Mesenchymal stem cell (in vitro differentiated cells and primary cell): ENCODE measurements at places on chromosomes 5 and 9.

GRCh38 chr9:116157436-116158138, 4.0 kb downstream of the PAPPA start:
- DNase-seq, result peak; percentile 80

DNA sequence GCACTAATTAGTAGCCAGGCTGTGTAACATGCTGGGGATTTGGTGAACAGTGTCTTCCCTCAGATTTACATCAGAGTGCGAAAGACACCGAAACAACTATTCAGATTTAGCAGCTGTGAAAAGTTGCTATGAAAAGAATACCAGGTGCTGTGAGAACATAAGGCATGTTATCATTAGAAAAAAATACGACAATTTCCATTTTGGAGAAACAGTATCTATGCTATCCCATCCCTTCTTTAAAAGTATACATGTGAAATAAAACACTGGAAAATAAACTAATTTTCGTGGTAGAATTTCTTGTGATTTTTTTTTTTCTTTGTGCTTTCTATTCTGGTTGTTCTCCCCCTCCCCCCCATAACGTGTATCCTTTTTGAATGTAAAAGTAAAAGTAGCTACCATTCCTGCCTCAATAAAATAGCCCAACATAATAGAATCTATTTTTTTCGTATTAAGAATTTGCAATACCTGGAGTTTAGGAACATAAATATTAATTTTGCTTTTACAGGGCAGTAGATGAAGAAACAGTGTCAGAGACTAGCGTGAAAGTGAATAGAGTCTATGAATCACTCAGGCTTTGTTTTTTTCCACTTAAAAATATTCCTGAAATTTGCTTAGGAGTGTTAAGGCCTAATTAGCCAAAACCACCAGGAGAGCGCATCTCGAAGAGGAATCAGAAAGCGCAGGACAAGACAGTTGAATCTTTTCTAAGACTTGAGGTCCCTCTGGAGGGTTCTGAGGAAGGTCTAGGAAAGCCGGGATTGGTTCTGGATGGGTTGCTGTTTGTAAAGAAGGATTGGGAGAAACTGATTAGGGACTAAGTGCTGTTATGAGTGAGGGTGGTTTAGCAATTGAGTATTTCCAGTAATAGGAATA, 813 bp upstream of the SLU7 start:
- no peak for DNase-seq

- no peak for DNase-seq
These were observed 2023.6 kb upstream of the CDH6 start for GRCh38 chr5:29169886-29170285.

- no peak for DNase-seq
These were observed 17.9 kb downstream of the MRPS27 start for GRCh38 chr5:72302171-72302570.

- no peak for DNase-seq
These were observed 594.7 kb upstream of the WWC1 start for GRCh38 chr5:167696558-167697314.

DNA sequence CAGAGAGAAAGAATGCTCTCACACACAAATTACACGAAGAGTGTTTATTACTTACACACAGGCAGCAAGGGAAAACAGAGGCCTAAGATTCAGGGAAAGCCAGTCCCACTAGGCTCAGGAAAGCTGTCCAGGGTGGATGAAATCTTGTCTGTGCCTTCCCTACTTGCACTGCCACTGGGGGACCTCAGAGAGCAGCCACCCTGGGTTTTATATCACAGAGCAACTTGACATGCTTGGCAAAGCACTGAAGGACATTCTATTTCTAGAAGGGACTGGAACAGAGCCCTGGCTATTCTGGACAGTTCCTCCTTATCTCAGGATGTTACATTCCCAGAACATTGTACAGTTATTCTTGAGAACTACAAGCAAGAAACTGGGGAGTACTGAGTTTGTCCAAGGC, 7.5 kb upstream of the PRSS3 start:
- DNase-seq, result no peak

DNA sequence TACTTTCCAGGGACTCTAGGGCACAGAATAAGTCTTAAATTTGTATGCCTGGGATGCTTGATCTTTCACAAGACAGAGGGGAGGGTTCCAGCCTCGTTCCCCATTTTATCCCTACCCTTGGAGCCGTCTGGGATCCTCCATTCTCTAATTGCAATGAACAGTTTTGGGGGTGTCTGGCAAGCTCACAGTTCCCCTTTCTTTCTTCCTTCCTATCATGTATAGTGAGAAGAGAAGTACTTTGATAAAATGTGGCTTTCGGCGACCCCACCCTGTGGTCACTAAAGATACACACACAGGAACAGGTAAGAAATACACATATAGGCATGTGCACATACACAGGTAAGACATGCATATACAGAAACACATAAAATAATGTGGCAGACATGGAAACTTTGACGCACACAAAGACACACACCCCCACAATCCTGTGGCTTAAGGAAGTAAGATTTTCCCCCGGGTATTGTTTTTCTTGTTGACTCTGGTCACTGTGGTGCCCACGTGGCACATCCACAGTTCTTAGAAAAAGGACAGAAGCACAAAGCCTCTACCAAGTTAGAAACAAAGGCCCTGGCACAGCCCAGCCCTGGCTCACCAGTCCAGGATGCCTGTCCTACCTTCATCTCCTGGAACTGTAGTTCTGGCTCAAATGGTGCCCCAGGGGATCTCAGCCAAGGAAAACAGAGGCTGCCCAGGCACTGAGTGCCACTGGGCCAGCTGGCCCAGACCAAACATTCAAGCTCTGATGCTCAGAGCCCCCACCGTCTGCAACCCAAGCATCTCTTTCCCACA, 6.3 kb upstream of the SMU1 start:
- no peak for DNase-seq

GRCh38 chr5:78500028-78500427, 139.6 kb downstream of the SCAMP1 start:
- DNase-seq, result no peak

- no peak for DNase-seq
These were observed 115.5 kb downstream of the MPDZ start for GRCh38 chr9:13163946-13164345.

DNA sequence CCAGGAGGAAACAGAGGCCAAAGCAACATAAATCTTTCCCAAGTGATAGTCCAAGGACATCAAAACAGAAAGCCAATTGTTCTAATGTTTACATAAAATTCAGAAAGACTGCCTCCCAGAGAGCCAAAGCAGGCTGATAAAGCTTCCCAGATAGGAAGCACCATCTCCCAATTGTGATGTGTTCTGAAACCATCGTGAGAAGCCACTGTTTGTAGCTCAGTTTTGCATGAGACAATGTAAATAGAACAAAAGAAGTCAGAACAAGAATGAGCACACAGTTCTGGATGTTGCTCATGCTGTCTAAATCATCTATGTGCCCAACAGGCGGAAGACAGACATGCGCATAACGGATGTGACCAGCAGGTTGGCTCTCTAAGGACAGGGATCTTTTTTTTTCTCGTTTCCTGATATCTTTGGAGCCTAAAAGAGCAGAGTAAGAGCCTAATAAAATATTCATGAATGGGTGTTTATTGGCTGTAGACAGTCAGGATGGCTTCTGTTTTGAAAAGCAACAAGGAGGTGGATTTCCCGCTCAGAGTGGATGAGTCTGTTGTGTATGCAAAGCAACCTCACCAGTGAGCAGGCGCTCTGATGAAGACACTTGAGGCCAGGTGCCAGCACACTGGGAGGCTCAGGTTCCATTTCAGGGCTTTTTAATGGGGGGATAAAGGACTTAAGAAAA, 113.6 kb downstream of the GNA14 start:
- no peak for DNase-seq

GRCh38 chr5:6723122-6723815, 10.0 kb downstream of the TENT4A start:
- no peak for DNase-seq

DNA sequence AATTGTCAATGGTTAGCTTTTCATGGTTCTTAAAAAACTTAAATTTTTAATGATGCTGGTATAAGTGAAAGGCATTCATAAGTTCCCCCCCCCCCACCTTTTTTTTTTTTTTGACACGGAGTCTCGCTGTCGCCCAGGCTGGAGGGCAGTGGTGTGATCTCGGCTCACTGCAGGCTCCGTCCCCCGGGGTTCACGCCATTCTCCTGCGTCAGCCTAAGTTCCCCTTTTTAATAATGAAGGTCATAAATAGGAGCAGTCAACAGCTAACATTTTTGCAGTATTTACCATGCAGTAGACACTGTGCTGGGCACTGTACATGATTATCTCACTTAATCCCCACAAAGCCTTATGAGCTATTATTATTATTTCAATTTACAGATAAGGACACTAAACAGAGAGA, 556.3 kb downstream of the PDE4D start:
- no peak for DNase-seq
